ENCODE measurements at places on chromosomes 12 and 14. TPM values are rescaled to one million over a fixed set of nuclear protein-coding genes. Genes with fewer than 3 reads are reported as not detected.
A peak's percentile ranks its signal among the peaks of the same experiment; 100 is the strongest.

The FGF23 gene
- not detected for total RNA-seq

The JAG2 gene
- total RNA-seq = 3.2 TPM

DNA sequence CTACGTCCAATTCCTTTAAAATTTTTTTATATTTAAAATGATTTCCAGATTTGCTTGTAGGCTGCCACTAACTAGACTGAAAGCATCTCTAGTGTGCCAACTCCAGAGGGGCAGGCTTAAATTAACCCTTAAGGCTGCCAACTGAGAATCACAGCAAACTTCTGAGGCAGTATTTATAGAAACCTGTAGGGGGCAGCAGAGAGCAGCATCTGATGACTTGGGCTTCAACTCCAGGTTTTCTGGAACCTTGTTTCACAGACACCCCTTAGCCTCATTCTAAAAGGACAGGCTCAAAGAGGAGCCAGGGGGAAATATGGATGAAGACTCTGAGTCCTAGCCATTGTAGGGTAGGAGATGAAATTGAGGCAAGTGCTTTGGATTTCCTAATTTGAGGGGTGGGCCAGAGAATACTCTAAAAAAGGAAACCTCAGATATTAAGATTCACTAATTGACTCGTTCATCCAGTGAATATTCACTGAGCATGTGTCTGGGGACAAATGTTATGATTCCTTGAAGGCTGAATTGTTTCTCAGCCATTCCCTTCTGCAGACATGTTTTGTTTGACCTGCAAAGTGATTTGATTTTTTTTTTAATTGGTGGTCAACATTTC, 63.3 kb upstream of the HSPB8 start:
- H3K4me3 ChIP-seq = no peak overlapping the region
- no peak overlapping the region for H3K27ac ChIP-seq
- peak; percentile 43 for DNase-seq
- H3K27me3 ChIP-seq = peaks cover 7% of the 10 kb centered on the region
- H3K4me1 ChIP-seq = no peaks in the 10 kb centered on the region
- no peaks in the 10 kb centered on the region for H3K36me3 ChIP-seq

DNA sequence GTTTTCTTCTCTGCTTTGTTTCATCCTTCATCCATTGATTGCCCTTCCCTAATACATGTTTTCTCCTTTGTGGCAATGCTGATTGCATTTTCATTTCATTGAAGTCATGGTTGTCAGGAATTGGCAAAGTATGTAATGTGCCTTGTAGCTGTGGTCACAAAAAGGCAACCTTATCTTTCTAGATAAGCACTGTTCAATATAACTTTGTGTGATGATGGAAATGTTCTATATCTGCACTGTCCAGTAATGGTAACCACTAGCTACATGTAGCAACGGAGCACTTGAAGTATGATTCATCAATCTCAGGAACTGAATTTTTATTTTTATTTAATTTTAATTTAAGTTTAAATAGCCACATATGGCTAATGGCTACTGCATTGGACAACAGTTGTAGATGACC, 79.8 kb downstream of the PCNX1 start:
- H3K27ac ChIP-seq = no peak overlapping the region
- H3K27me3 ChIP-seq = no peaks in the 10 kb centered on the region
- no peak overlapping the region for H3K4me3 ChIP-seq
- DNase-seq = no peak

GRCh38 chr12:130987151-130987931, 33.6 kb downstream of the ADGRD1 start:
- DNase-seq = no peak
- peaks cover 17% of the 10 kb centered on the region for H3K27me3 ChIP-seq
- no peak overlapping the region for H3K4me3 ChIP-seq
- no peaks in the 10 kb centered on the region for H3K4me1 ChIP-seq
- H3K27ac ChIP-seq = no peak overlapping the region
- no peaks in the 10 kb centered on the region for H3K36me3 ChIP-seq

DNA sequence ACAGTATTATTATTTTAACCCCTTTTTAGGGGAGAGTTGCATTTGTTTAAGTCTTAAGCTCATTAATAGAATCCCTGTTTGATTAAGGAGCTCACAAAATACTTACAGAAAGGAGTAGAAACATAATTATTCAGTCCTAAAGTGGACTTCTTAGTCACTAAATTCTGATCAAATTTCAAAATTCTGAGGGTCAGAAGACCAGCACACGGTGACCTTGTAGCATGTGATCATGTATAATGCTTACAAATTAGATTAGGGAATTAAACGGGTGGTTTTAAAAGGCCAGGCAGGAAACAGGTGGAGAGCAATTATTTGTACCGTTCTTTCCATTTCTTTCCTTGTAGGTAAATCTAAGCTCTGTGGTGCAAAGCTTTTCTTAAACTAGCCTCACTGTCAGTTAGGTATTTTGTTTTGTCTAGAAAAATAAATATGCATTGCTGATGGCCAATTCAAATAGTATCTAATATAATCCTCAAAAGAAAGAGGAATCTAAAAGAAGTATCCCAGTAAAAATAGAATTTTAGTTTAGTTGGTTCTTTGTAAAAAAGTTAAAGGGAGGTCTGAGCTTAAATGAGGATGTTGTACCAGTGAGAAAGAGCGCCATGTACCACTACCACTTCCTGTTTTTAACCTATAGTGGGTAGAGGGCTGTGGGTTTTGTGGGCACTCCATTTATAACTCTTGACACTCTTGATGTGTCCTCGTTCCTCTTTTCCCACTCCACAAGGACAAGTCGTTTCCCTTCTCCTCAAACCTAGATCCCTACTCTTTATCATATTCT, 51.1 kb downstream of the SLC38A1 start:
- H3K36me3 ChIP-seq = peaks cover 85% of the 10 kb centered on the region
- peak overlapping the region; percentile 88 for H3K27ac ChIP-seq
- DNase-seq = peak; percentile 73

DNA sequence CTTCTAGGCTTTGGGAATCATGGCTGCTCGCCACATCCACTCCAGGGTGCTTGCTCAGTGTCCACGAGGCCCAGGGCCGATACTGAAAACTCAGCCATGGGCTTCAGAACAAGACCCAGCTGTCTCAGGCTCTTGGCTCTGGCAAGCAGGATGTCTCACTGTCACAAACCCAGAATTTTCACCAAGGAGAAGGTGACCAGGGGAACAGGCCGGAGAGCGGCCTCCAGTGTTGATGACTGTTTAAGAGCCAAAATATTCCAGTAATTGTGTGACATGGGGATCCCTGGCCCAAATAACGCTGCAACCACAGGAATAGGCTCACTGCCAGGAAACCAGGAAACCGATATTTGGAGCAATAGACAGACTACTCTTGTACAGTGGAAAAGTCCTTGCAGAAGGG, 9.8 kb upstream of the SERPINA5 start:
- no peak overlapping the region for H3K4me3 ChIP-seq
- no peaks in the 10 kb centered on the region for H3K27me3 ChIP-seq
- no peaks in the 10 kb centered on the region for H3K4me1 ChIP-seq
- no peak overlapping the region for H3K27ac ChIP-seq
- H3K36me3 ChIP-seq = no peaks in the 10 kb centered on the region

DNA sequence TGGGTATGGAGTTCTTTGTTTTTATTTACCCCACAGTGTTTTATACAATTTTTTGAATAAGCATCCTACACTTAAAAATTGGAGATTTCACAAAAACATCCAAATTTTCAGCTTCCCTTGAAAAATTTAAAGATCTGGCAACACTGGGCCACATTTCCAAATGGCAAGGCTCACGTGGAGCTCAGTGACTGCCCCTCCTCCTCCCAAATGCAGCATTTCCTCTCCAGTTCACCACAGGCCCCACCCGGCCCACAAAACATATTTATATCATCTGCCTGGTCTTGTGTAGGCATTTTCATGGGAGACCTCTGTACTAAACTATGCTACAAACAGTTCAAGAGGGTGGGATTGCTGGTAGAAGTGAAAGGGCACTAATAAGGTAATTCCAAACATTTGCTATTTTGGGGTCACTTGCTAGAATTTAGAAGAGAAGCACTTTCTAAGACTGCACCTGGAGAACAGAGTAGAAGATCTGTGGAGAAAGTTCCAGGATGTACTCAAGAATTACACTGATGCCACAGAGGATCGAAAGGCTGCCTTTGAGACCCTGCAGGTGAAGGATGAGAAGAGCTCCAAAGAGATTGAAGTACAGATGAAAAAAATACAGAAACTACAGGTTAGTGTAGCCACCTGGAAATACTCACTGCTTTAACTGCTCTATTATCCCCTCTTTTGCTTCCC, 7.3 kb downstream of the FKBP11 start:
- H3K4me1 ChIP-seq = peaks cover 43% of the 10 kb centered on the region
- H3K4me3 ChIP-seq = peak overlapping the region; percentile 64
- H3K27me3 ChIP-seq = no peaks in the 10 kb centered on the region
- peak; percentile 42 for DNase-seq
- peak overlapping the region; percentile 85 for H3K27ac ChIP-seq
